ENCODE measurements at places on chromosomes 1 and 21. TPM values are rescaled to one million over a fixed set of nuclear protein-coding genes. Genes with fewer than 3 reads are reported as not detected.

EVI5 gene
- total RNA-seq = 73.9 TPM

TSACC gene
- 354 TPM for total RNA-seq

DNA sequence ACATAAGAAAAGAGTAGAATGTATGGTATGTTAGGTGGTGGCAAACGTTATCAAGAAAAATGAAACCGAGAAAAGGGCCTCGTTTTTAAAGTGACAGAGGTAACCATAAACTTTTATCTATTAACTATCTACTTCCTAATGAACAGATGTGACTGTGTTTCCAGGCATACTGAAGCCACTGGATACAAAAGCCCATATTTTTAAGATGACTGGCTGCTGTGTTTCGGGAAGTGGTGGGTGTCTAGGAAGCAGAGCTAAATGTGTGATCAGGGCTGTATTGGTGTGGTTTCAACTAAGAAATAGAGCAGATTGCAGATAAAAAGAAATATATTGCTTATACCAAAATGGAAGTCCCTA is 71.8 kb downstream of the CHRM3 start:
- DNase-seq = no peak
- no peaks in the 10 kb centered on the region for H3K36me3 ChIP-seq
- no peak overlapping the region for H3K4me3 ChIP-seq
- no peaks in the 10 kb centered on the region for H3K27me3 ChIP-seq
- no peak overlapping the region for H3K27ac ChIP-seq
- no peaks in the 10 kb centered on the region for H3K4me1 ChIP-seq

DNA sequence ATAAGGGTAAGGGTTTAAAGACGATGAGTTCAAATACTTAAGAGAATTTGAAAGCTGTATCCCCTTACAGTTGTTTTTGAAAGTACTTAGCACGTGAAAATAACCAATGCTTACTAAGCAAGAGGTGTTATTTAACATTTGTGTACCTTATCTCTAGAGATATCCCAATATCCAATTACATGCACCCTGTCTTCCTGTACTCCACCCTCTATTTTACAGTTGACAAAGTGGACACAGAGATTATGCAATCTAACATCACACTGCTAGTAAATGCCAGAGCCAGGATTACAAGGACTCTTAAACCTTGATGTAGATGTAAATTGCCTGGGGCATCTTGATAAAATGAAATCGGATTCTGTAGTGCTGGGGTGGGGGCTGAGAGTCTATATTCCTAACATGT is 72.0 kb downstream of the GDAP2 start:
- H3K36me3 ChIP-seq = no peaks in the 10 kb centered on the region
- no peak overlapping the region for H3K4me3 ChIP-seq
- no peak for DNase-seq
- no peak overlapping the region for H3K27ac ChIP-seq
- H3K27me3 ChIP-seq = no peaks in the 10 kb centered on the region
- no peaks in the 10 kb centered on the region for H3K4me1 ChIP-seq

DNA sequence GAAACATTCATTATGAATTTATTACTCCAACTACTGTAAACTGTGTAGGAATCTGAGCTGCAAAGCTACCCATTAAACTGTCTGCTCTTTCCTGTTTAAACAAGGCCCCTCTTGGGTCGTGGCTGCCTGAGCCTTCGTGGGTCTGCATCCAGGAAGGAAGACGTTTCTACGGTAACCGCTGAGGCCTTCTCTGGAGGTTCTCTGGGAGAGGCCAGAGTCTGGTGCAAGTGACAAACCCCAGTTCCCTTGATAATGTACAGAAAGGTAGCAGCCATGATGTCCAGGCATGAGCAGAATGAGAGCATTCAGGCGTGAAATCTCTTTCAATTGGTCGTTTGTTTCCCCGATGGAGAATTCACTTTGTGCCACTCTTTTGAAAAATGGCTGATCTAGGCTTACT is 350.2 kb downstream of the PLPP3 start:
- H3K4me1 ChIP-seq = no peaks in the 10 kb centered on the region
- no peak overlapping the region for H3K27ac ChIP-seq
- no peaks in the 10 kb centered on the region for H3K36me3 ChIP-seq
- DNase-seq = no peak
- no peak overlapping the region for H3K4me3 ChIP-seq
- H3K27me3 ChIP-seq = no peaks in the 10 kb centered on the region

ZNF695 gene
- total RNA-seq = 4.6 TPM

DNA sequence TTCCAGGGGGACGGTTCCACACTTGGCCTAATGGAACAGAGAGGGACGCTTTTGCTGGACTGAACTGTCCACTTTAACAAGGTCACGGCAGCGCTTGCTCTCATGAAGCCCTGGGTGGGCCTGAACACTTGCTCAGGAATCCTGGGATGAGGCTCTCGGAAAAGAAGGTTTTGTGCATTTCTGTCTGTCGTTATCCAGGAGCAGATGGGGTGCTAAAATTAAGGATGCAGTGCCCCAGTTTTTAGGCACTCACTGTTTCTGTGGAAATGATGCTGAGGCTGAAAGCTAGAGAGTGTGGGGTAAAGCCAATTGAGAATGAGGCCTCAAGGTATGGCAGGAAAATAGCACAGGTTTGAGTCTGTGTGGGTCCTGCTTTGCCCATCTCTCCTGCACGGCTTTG is 111.0 kb downstream of the DAB1 start:
- DNase-seq = no peak
- H3K4me3 ChIP-seq = no peak overlapping the region
- no peaks in the 10 kb centered on the region for H3K36me3 ChIP-seq

DNA sequence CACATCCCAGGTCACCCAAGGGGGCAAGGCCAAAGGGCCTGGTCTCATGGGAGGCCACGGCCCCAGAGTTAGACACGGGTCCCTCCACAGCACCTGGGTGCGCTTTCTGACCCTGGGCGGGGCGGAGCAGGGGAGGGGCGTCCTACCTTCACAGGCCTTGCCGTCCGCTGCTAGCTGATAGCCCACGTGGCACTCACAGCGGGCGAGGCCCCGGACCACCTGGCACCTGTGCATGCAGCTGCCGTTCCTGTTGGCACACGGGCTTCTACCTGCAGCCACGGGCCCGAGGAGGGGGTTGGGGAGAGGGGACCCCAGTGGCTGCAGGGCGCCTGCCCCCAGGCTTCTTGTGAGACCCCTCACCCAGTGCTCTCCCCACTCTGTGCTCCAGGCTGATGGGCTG is 59.9 kb downstream of the ARHGEF16 start:
- H3K4me1 ChIP-seq = no peaks in the 10 kb centered on the region
- no peaks in the 10 kb centered on the region for H3K36me3 ChIP-seq
- no peak for DNase-seq

RPE65 gene
- total RNA-seq = not detected

- peak; percentile 78 for DNase-seq
- peak overlapping the region; percentile 90 for H3K27ac ChIP-seq
- H3K27me3 ChIP-seq = no peaks in the 10 kb centered on the region
- no peaks in the 10 kb centered on the region for H3K36me3 ChIP-seq
- peak overlapping the region; percentile 47 for H3K4me3 ChIP-seq
Observed at GRCh38 chr21:45973475-45974072, 8.0 kb upstream of the COL6A1 start.

DNA sequence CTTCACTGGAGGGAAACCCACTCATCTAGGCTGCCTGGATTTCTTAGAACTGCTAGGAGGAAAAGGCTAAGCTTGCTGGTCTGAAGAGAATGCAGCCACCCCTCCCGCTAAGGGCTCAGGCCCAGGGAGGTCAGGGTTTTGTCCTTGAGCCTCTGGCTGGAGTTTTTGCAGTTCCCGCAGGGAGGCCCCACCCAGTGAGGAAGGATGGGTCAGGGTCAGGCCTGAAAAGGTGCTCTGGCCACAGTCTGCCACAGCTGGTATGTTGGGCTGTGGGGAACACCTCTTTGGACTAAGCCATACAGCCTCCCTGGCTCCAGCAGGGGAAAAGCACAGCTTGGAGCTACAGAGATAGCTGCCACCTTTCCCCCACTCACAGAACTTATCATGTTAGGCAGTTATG is 71.4 kb upstream of the PAPPA2 start:
- DNase-seq = peak; percentile 58
- no peak overlapping the region for H3K4me3 ChIP-seq
- H3K27me3 ChIP-seq = no peaks in the 10 kb centered on the region
- no peaks in the 10 kb centered on the region for H3K36me3 ChIP-seq
- peaks cover 5% of the 10 kb centered on the region for H3K4me1 ChIP-seq

DNA sequence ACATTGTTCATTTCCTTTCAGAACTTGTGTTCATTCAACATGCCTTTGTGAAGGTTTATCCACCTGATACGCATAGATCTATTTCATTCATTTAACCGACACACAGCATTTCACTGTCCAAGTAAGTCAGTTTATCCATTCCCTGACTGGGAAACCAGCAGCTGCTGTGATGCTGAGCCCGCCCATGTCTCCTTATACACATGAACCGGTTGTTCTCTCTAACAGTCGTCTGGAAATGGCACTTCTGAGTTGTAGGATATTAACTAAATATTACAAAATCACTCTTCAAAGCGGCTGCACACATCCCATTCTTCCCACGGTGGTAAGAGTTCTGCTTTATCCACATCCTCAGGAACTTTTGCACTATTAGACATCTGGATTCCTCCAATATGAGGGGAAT is 71.1 kb downstream of the NPHP4 start:
- no peak overlapping the region for H3K4me3 ChIP-seq
- no peaks in the 10 kb centered on the region for H3K27me3 ChIP-seq
- no peaks in the 10 kb centered on the region for H3K36me3 ChIP-seq
- DNase-seq = no peak
- H3K27ac ChIP-seq = no peak overlapping the region

RGS13 gene
- total RNA-seq = 0.25 TPM

MSH4 gene
- 5.5 TPM for total RNA-seq

DNA sequence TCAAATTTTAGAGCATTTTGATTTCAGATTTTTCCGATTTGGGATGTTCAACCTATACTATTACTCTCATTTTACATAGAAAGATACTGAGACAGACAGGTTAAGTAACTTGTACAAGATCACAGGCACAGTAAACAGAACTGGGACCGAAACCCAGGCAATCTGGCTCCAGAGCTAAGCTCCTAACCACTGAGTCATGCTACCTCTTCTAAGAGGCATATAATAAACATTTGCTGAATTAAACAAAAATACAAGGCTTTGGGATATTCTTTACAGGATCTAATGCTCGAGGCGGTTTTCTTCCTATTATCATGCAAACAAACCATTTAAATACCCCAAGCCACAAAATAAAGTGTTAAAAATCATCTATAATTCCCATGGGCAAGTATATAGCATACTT is 50.3 kb downstream of the MCOLN2 start:
- no peaks in the 10 kb centered on the region for H3K36me3 ChIP-seq
- no peak for DNase-seq
- H3K27me3 ChIP-seq = no peaks in the 10 kb centered on the region
- H3K4me1 ChIP-seq = no peaks in the 10 kb centered on the region
- no peak overlapping the region for H3K4me3 ChIP-seq
- H3K27ac ChIP-seq = no peak overlapping the region

- H3K36me3 ChIP-seq = no peaks in the 10 kb centered on the region
- DNase-seq = no peak
- peak overlapping the region; percentile 77 for H3K4me3 ChIP-seq
Observed at GRCh38 chr1:117605164-117605773, 579 bp upstream of the TENT5C start.
